ENCODE measurements at places on chromosomes 12 and 14.
A peak's percentile ranks its signal among the peaks of the same experiment; 100 is the strongest.

DNA sequence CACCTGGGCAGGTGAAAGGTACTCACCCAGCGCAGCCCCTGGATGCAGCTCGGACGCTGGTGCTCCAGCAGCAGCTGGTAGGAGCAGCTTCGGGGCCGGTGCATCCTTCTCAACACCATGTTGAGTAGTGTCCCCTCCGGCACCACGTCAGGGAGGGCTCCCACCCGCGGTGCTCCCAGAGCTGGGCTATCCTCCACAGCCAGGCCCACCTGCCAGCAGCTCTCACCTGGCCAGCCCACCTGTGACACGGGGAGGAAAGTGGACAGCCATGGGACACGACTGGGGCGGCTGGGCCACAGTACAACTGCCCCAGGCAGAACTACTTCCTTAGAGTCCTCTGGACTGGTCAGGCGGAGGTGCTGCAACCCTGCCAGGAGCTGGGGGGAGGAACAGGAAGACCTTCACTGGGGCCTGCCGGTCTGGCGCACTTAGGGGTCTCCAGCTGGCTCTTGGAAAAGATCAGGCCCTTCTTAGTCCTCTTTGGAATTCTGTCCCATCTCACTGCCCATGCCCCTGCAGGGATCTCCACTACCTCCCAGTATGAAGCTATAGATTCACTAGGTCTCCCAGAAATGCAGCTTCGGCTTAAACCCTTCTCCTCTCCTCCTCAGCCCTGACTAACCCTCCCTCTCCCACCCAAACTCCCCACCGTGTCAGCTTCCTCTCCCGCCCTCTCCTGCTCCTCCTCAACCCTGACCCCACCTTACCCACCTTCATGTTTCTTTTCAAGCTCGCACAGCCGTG, 668 bp downstream of the RAPGEF3 start:
- DNase-seq: no peak

DNA sequence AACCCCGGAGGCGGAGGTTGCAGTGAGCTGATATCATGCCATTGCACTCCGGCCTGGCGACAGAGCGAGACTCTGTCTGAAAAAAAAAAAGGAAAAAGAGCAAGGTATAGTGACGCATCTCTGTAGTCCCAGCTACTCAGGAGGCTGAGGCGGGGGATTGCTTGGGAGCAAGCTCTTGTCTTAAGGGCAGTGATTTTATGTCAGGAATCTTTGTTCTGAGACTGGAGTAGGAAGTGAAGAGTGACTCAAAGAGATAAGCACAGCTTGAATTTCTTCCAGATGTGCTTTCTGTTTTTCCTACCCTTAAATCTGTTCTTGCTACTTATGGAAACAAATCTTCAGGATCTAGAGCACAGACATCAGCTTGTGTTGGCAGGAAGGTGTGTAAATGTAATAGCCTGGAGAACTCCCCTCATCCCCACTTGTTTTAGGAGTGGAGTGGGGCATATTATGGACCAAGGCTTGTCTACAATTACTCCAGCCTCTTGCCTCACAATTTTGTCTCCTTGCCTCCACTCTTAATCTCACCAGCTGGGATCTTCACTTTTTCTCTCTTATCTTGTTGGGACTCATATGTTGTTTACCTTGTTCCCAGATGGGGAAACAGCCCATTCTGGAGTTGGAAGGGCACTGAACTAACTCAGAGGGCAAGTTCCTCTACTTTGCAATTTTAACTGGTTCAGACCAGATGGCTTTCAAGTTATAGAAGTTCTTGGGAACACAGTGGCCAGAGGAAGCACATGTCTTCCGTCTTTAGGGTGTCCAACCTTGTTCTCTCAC, 7.5 kb downstream of the TMED2 start:
- DNase-seq: no peak

- DNase-seq: no peak
Measured at GRCh38 chr12:21453312-21453852, 15.9 kb downstream of the PYROXD1 start.

DNA sequence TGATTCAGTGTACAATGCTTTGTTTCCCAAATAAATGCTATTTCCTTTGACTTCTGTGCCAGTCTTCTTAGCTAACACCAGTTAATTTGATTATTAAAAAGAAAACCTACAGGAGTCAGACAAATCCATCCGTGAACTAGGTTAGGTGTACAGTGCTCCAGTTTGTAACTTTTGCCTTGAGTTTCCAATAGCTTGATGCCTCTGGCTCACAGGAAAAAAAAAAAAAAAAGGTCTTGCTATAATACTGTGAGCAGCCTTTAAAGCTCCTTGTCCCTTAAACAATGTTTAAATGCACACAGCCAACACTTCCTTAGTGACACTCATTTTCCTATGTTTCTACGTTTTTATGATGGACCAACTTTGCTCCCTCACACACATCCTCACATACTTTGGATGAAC, 71.8 kb upstream of the TMX1 start:
- no peak for DNase-seq

GRCh38 chr14:57480051-57480450, 13.6 kb downstream of the CCDC198 start:
- DNase-seq: no peak

- peak; percentile 71 for DNase-seq
Measured at GRCh38 chr14:89750908-89751392, 203.6 kb downstream of the EFCAB11 start.

DNA sequence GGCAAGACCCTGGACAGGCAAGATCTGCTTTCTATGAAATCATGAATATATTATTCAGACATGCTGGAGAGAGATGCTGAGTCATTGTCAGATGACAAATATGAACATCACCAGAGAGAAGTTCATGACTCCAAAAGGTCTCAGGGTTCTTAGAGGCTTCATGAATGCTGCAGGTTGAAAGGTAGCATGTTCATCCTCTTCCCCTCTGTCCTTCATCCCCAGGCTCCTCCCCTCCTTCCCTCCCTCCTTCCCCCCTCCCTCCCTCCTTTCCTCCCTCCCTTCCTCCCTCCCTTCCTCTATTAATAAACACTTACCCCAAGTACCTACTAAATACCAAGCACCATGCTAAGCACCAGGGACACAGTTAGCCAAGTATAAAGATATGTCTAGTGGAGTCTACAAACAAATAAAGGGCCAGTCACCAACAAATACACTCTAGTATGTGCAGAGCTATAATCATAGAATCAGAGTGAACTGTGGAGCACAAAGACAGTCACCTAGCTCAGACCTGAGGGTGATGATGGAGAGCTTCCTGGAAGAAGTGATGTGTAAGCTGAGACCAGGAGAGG, 46.2 kb downstream of the RPH3A start:
- no peak for DNase-seq
